Stimulated activated CD4-positive, alpha-beta T cell treated with anti-CD3 and anti-CD28 coated beads, Interleukin-1b, Interleukin-23, amount 100 ng/mL, for 48 hours (primary cell): ENCODE measurements at places on chromosomes 4 and X.

DNA sequence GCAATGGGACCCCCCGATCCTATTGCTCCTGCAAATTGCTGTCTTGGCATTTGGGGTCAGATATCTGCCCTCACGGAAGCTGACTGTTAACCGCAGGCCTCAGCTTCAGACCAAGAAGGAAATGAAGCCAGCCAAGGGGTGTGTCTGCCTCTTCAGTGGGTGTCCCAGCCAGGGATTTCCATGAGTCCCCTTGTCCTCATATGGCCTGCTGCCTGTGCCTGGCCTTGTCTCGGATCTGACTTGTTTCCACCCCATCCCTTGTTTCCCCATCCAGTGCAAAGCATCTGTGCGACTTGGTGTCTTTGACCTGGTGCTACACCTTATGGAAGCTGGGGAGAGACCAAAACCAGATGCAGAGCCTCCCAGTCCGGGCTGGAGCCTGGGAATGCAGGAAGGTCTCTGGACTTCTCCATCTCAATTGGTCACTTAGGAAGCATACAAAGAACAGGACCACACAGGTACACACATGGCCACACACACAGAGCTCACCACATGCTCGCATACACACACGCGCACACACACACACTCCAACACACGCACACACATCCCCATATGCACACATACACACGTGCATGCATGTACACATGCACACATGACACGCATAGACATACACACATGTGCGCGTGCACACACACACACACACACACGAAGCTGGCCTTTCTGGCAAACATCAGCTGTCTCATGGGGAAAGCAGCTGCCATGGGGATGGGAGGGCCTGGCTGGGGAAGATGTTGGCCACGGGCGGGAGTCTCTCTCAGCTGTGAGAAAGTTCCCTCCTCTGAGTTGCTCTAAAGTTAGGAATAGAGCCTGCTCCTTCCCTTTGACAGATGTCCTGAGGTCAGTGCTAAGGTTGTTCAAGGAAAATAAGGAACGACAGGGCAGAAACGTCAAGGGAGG is 65.5 kb downstream of the CRMP1 start:
- DNase-seq: no peak

DNA sequence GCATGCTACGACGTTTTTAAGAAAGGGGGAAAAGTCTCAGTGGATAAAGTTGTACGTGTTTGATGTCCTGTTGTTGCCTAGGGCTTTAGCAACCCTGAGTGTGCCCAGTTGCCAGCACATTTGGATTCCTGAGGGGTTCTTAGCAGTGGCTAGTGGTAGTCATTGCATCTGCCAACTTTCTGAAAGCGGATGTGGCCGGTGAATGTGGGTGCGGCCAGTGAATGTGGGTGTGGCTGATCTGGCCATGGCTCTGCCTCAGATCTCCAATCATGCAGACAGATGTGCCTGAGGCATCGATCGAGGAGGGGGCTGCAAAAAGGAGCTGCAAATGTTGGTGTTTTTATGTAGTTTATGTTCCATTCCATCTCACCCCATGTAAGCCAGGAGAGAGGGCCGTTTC is 41.5 kb upstream of the FAT1 start:
- DNase-seq: no peak

DNA sequence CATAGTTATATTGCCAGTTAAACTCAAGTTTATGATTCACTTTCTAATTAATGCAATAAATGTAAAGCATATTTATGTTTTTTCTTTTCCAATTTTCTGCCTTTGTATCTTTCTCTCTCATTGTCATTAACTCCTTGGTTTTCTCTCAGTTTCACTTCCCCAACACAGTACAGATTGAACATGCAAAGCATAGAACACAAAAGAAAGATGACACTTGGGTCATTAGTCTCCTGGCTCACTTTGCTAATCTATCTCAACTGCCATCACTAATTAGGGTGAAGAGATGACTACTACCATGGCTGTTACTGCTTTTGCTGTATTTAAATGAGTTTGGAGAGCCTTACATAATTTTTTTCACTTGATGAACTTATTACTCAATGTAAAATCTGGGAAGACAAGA is 12.3 kb upstream of the NAA11 start:
- no peak for DNase-seq

- no peak for DNase-seq
Observed at GRCh38 chr4:16545656-16546055, 319.4 kb upstream of the TAPT1 start.

- DNase-seq: no peak
Observed at GRCh38 chr4:76690906-76691275, 207.1 kb downstream of the SOWAHB start.

GRCh38 chr4:182684796-182685195 is 232.4 kb downstream of the DCTD start:
- DNase-seq: no peak

GRCh38 chr4:126431049-126431448 is 1116.3 kb downstream of the FAT4 start:
- DNase-seq: no peak

DNA sequence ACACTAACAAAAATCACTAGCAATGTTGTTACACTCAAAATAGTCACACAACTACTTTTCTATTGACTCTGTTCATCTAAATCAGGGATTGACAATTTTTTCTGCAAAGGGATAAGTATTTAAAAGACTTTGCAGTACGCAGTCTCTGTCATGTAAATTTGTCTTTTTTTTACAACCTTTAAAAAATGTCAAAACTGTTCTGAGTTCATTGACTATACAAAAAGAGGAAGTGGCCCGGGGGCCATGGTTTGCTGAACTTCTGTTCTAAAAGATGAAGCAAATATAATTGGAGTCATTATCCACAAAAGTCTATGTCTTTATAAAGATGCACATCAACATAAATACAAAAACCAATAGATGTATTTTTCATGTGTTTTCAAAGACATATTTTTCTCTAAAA is 1310.3 kb downstream of the RPA4 start:
- DNase-seq: no peak

GRCh38 chrX:36963852-36964251 is 44.3 kb upstream of the FAM47C start:
- DNase-seq: no peak

DNA sequence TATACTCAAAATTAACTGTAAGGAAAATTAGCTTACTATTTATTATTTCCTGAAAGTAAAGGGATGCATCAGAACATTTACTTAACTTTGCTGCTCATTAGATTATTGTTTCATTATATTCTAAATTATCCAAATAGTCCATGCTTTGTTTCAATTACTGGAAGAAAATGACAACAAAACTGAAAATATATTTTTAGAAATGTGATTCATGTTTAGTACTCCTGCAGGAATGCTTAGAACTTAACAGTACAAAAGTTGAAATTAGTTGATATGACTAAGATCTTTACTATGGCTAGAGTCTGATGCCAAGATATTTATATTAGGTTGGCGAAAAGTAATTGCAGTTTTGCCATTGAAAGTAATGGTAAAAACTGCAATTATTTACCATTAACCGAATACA is 660.5 kb upstream of the PABPC4L start:
- no peak for DNase-seq

- DNase-seq: no peak
Observed at GRCh38 chrX:320126-320783, 1.7 kb upstream of the GTPBP6 start.

GRCh38 chrX:7314425-7314824 is 166.5 kb upstream of the PUDP start:
- DNase-seq: no peak

GRCh38 chrX:132226169-132226568 is 6.9 kb upstream of the RAP2C start:
- no peak for DNase-seq

GRCh38 chrX:124534536-124534935 is 188.2 kb downstream of the SH2D1A start:
- no peak for DNase-seq

GRCh38 chr4:77104791-77105540 is 29.2 kb upstream of the CCNI start:
- no peak for DNase-seq

GRCh38 chr4:74873545-74874301 is 59.2 kb upstream of the PARM1 start:
- DNase-seq: no peak

GRCh38 chr4:48710446-48711209 is 69.5 kb downstream of the FRYL start:
- DNase-seq: no peak

DNA sequence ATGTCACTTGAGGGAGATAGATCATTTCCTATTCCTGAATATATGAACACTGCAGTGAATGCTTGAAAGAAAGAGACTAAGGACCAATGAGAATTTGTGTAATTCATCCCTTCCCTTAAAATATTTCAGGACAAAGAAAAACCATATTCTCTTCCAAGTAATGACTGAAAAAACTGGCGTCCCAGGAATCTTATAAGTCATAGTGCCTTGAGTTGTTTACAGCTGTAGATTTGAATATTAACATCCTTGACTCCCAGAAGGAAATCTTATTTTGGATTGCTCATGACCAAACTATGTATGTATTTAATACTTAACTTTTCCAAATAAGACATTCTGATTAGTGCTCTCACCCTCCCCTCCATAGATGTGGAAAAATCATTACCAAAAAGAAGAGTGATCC is 55.5 kb downstream of the CLDN22 start:
- DNase-seq: no peak

GRCh38 chr4:149891426-149891825 is 75.8 kb upstream of the IQCM start:
- DNase-seq: no peak

- no peak for DNase-seq
Observed at GRCh38 chrX:153941336-153942252, 2.8 kb downstream of the RENBP start.

DNA sequence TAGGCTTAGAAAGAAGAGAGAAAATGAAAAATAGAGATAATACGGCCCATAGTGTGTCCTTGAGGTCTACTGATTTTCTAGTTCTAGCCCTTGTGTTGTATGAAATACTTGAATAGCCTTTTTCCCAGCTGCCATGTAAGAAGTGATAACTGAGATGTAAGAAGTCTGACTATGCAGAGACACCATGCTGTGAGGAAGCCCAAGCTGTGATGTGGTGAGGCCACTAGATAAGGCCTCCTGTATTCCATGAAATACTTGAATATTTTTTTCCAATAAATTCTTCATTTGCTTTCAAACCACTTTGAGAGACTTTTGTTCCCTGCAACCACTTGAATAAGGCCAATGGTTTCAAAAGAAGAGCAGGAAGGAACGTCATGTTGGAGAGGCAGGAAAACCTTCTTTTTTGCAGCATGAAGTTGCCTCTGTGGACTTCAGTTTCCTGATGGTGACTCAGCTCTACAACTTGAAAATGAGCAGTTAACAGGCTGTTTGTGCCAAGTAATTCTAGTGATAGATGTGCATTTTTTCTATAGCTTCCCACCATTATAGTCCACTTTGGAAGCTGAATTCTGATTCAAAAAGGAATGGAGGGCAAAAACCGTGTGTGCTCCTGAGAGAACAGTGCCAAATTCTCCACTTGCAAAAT is 25.5 kb upstream of the FAM9C start:
- no peak for DNase-seq

GRCh38 chr4:84937381-84937977 is 29.0 kb downstream of the WDFY3 start:
- no peak for DNase-seq

- no peak for DNase-seq
Observed at GRCh38 chrX:115889121-115889890, 281.2 kb upstream of the AGTR2 start.

DNA sequence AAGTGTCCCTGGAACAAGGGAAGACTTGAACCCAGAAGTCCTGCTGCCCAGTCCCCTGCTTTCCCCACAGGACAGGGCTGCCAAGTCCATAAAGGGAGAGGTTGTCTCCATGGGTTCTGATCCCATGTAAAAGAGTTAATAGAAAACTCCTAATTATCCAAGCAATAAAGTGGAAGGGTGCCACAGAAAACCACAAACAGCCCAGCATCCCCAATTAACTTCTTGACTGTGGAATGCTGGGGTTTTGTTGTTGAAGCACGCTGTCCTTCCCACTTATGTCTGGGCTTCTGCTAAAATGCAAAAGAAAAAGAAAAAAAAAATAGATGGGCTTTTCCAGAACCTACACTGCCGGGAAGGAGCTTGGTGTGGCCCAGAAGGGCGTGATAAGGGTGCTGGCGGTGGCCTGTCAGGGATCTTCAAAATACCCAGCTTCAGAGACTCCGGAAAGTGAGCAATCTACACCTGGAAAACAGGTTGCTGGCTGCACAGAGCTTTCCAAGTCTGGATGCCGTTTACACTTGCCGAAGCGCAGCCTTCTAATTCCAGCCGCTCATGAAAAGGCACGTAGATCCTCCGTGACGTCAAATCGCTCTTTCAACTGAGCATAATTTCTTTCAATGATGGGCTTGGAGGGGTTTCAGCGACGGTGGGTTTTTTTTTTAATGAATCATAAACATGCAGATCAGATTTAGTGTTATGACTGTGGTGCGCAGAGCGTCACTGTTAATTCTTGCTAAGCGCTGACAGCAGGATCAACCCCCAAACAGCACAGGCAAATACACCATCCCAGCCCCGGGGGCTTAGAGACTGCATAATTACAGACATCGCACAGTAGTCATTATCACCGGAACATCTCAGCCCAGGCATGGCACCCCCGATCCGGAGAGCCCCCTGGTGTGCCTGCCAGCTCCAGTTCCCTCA is 197.6 kb downstream of the BCOR start:
- DNase-seq: no peak

- no peak for DNase-seq
Observed at GRCh38 chr4:53500546-53500945, 90.7 kb downstream of the LNX1 start.

DNA sequence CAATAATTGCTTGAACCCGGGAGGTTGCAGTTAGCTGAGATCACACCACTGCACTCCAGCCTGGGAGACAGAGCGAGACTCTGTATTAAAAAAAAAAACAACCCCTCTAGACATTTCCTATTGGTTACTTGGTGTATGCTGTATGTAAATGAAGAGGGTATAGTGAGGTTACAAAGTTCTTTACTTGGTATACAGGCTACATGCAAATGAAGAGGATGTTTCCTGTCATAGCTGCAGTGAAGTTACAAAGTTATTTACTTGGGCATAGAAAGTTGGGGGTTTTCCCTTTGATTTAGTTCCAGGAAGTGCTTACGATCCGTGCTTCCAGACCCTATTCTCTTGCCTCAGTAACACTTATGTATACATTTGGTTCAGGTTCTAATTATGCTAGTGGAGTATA is 38.4 kb upstream of the CLNK start:
- no peak for DNase-seq

DNA sequence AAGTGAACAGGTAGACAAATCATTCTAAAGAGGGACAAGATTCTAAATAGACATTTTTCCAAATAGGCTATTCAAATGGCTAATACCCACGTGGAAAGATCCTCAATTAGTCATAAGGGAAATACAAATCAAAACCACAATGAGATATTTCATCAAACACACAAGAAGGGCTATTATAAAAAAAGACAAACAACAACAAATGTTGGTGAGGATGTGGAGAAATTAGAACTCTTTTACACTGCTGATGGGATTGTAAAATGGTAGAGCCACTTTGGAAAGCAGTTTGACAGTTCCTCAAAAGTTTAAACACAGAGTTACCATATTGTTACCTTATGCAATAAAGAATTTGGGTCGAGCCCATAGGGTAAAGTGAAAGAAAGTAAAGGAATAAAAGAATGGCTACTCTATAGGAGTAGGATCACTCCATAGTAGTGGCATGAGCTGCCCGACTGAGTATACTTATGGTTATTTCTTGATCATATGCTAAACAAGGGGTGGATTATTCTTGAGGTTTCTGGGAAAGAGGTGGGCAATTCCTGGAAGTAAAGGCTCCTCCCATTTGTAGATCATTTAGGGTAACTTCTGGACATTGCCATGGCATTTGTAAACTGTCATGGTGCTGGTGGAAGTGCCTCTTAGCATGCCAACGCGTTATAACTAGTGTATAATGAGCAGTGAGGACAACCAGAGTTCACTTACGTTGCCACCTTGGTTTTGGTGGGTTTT is 58.9 kb upstream of the FAM9C start:
- no peak for DNase-seq
